ENCODE measurements at places on chromosomes 16 and 17.

DNA sequence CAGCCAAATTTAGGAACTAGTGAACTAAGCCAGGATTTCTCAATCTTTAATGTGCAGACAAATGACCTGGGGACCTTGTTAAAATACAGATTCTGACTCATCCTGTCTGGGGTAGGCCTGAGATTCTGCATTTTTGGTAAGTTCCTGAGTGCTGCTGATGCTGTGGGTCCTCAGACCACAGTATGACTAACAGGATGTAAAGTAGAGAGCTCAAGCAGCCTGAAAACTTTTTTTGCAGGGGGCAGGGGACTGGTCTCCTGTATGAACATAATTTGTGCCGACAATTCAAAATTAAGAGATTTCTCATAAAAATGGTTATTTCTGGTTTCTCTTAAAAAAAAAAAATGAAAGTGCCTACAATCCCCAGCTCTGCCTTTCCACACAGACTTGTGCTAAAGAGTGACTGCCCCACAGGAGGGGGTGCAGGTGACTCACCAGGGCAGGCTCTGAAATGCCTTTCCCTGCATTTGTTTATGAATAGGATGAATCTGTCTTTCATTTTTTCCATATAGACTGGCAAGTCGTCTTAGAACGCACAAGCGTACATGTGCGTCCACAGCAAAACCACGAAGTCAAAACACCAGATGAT is 271.5 kb downstream of the PHKB start:
- DNase-seq = no peak

GRCh38 chr16:69794486-69794885 is 32.4 kb downstream of the WWP2 start:
- DNase-seq = no peak

DNA sequence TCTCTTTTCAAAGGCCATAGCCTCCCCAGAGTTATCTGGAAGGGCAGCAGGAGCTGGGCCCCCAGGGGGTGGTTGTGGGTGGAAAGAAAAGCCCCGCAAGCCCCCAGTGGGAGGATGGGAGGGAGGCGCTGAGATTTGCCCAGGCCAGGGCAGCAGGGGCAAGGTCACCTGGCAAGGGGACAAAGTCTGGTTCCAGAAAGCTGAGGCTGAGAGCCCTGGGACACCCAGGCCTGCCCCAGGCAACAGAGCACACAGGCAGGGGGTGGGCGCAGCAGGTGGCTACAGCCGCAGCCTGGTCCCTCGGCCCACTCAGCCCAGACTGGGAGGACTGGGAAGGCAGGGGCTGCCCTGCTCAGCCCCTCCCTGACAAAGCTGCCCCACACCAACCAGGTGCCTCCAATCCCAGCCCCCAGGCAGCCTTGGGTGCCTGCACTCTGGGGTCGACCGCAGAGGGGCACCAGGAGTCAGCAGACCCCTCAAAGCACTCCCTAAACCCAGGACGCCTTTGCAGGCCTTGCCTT is 23.7 kb upstream of the GSG1L start:
- no peak for DNase-seq

- DNase-seq = no peak
Measured at GRCh38 chr17:80146121-80147034, 550 bp downstream of the EIF4A3 start.

- DNase-seq = no peak
Measured at GRCh38 chr17:10305398-10305797, 67.4 kb downstream of the MYH13 start.

DNA sequence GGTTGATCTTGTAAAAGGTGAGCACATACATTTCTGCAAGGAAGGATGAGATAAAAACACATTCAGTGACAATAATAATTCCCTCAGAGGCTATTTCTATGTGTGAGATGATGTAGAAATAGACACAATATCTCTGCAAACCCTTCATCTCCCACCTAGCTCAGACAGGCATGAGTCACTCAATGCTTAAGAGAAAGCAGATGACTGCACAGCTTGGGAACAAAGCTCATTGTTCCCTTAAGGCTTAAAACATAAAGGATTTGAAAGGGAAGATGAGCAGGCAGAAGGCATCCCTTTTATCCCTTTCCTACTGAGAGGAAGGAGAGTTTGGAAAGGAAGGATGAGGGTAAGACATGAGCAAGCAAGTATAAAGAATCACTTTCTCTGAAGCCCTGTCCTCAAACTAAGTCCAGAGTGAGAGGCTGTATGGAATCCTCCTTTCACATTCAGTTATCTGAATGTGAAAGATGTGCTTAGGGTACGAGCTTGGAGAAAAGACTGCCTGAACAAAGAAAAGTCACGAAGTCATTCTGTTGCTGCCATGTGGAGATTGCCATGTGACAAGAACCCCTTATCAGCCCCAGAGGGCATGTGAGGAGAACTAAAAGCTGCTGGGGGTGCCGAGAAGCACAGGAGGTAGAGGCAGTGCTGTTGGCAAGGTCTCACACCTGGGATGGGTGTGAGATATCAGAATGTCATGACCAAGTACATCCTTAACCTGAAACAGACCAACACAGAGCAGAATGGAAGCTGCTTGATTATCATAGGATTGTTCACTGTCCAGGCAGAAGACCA is 58.2 kb downstream of the CNTNAP4 start:
- DNase-seq = no peak

GRCh38 chr17:16473044-16474011 is 18.7 kb downstream of the LRRC75A start:
- DNase-seq = no peak

GRCh38 chr16:1494711-1495110 is 1.6 kb downstream of the TELO2 start:
- DNase-seq = no peak

GRCh38 chr17:10492004-10492403 is 22.6 kb upstream of the MYH4 start:
- no peak for DNase-seq

- DNase-seq = no peak
Measured at GRCh38 chr16:56956076-56956475, 5.7 kb upstream of the CETP start.

GRCh38 chr16:74438492-74438979 is 17.3 kb upstream of the CLEC18B start:
- no peak for DNase-seq

GRCh38 chr17:81821147-81821546 is 11.9 kb downstream of the MCRIP1 start:
- no peak for DNase-seq

GRCh38 chr16:81593481-81593880 is 148.9 kb downstream of the CMIP start:
- no peak for DNase-seq

DNA sequence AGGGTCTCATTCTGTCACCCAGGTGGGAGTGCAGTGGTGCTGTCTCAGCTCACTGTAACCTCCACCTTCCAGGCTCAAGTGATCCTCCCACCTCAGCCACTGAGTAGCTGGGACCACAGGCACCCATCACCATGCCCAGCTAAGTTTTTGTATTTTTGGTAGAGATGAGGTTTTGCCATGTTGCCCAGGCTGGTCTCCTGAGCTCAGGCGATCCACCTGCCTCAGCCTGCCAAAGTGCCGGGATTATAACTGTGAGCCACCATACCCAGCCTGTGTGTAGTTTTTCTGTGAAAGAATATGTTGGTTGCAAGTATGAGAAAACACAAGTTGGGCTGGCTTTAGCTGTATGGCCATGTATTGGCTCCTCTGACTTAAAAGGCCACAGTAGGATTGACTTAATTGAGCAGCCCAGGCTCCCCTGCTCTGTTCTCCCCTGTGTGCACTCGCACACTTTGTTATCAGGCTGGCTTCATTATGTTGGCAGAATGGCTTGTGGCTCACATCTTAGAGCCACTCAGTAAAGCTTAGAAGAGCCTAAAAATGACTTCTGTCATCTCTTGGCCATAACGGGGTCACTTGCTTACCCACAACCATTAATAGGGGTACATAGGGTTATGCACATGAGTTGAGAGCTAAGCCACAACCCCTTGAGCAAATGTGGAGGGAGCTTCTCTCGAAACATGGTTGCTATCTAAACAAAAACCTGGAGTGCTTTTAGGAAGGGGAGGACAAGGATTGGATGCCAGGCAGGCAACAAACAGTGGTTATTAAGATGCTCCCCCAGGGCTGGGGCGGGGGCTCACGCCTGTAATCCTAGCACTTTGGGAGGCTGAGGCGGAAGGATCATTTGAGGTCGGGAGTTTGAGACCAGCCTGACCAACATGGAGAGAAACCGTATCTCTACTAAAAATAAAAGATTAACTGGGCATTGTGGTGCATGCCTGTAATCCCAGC is 6.1 kb downstream of the HAPSTR1 start:
- DNase-seq = no peak

DNA sequence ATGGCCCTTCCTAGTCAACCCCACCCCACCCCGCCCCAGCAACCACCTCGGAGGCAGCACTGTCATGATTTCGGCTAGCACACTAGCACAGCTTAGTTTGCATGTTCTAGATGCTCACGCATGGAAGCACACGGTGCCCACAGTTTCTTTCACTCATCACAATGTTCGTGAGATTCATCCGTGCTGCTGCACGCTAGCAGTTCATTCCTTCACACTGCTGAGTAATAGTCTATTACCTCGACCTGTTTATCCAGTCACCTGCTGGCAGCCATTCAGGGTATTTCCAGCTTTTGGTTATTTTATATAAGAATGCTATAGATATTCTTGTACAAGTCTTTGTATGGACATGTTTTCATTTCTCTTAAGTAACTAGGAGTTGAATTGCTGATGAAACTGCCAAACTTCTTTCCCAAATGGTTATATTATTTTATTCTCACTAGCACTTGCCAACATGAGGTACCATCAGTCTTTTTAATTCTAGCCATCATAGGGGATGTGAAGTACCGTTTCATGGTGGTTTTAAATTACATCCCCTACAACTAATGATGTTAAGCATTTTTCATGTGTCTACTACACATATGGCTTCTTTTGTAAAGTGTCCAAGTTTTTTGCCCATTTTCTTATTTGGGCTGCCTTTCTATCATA is 75.7 kb downstream of the CYTH1 start:
- no peak for DNase-seq

GRCh38 chr17:72409405-72410002 is 288.7 kb downstream of the SOX9 start:
- DNase-seq = no peak

- DNase-seq = no peak
Measured at GRCh38 chr16:89973654-89974335, 25.2 kb downstream of the DEF8 start.

DNA sequence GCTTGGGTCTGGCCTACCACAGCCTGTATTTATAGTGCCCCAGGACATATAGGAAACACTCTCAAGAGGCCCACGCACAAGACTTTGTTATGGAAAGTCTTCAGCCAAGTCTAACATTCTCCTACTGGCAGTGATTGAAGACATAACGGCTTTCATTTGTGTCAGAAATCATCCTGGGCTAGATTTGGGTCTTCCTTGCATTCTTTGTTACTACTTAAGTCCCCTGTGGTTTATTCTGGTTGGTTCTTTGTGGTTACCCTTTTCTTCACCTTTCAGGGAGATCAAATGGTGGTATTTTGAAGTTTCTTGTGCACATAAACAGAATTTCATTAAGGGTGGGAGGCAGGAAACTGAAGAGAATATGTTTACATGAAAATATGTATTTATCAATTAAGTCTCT is 37.7 kb downstream of the REXO5 start:
- no peak for DNase-seq

DNA sequence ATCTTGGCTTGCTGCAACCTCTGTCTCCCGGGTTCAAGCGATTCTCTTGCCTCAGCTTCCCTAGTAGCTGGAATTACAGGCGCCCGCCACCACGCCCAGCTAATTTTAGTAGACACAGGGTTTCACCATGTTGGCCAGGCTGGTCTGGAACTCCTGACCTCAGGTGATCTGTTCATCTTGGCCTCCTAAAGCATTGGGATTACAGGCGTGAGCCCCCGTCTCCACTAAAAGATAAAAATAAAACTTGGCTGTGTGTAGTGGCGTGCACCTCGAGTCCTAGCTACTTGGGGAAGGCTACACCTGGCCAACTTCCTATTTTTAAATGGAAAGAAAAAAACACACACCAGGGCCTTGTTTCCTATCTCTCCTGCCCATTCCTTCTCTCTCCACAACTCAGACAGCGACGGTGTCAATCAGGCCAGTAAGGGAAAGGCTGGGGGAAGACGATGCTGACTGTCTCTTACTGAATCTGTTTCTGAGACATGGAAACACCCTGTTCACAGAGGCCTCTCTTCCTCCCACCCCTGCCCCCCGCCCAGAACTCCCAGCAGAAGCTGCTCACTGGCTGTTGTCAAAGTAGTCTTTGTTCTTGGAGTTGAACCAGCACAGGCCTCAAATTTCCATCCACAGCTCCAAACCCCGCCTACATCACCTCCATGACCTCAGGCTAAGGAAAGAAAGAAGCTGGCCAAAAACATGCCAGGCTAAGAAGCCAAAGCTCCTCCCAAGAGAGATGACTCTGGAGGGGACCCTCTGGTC is 96.6 kb downstream of the NXN start:
- no peak for DNase-seq

- no peak for DNase-seq
Measured at GRCh38 chr16:6576606-6577005, 756.0 kb upstream of the RBFOX1 start.

DNA sequence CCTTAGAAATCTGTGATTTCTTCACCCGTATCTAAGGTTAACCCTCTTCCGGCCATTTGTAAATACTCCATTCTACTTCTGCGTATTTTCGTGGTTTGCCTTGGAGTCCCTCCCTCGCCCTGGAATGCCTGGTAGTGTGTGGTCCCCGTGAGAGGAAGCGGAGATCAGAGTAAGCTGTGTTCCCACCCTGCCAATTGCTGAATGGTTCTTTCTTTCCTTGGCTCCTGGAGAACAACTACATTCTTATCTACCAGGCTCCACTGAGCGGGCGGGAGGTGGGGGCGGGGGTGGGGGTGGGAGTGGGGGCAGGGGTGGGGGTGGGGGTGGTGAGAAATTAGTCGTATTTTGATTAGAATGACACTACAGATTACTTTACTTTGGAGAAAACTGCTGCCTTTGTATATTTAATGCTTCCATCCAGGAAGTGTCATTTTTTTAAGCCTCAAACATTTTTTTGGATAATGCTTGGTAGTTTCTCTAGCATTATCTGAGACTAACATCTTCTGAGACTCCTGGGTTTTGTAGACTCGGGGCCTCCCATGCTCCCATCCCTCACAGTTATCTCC is 20.9 kb upstream of the FASN start:
- DNase-seq = no peak

Data from stimulated activated CD4-positive, alpha-beta T cell treated with anti-CD3 and anti-CD28 coated beads, Interleukin-15, amount 100 ng/mL, for 1 hour (primary cell).